Vagina (tissue), 2 donors: ENCODE measurements at places on chromosomes 16 and 17.
A peak's percentile ranks its signal among the peaks of the same experiment; 100 is the strongest.

GRCh38 chr16:86498671-86499439, 11.5 kb upstream of the FOXF1 start:
- DNase-seq: no peak

DNA sequence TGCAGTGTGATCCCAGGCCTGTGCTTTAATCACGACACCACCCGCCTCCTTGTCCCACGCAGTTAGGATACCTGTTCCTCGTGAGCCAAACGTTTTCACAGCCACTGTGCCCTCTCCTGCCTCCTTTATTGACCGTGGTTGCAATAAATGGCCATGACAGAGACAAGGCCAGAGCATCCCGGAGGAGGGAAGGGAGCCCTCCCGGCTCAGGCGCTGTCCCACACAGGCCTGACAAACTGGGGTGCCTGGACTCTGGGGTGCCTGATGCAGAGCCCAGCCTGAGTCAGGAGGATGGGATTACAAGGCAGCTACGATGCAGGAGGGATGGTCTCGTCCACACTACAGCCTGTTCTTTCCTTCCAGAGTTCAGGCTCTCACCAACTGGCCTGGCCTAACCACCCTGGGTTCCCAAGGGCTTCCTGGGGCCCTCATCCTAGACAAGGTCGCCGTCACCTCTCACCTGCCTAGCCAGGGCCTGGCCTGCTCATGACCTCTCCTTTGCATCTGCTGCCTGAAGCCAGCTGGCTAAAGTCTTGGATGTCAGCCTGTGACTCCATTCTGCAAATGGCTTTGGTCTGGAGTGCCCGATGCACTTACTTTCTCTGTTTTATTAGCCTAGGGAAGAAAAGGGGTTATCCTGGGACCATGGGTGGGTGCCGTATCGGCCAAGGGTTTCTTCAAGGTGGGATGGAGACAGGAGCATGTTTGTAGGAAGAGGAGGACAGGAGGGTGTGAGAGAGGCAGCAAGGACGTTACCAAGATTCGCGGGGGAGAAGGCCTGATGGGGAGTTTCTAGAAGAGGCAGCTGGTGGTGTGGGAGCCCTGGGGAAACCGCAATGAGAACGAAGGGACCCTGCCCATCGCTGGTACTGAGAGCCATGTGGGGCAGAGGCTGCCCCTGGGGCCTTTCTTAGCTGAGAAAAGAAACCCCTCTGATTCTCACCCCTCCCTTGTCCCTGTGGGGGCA, 234.3 kb upstream of the TNRC6C start:
- peak; percentile 82 for DNase-seq

- DNase-seq: no peak
Measured at GRCh38 chr16:82609140-82609539, 17.6 kb upstream of the CDH13 start.

DNA sequence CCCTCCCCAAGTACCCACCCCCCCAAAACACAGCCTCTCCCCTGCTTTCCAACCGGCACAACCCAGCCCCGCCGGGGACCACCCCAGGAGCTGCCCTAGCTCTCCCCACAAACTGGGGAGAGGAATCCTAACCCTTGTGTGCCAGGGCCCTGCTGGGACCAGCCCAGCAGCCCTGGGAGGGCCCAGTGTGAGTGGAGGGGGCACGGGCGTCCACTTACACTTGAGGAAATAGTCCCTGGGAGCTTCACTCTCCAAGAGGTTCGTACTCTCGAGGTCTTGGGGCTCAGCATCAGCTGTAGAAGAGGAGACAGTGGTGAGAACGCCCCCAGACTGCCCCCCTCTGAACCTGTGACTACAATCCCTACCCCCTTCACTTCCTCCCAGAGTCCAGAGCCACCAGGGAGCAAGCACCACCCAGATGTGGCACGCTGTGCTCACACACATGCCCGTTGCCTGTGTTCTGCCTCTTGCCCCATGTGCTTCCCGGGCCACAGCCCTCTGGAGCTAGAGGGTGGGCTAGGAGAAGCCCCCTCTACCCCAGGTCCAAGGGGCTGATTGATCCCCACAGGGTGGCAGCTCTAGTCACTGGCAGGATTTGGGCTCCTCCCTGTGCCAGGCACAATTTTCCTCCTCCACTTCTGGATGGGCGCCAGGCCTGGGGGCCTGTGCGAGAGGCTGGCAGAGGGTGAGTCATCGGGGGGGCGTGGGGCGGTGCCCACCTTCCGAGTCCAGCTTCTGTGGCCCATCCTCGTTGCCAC, 3.0 kb downstream of the TRIM47 start:
- no peak for DNase-seq

DNA sequence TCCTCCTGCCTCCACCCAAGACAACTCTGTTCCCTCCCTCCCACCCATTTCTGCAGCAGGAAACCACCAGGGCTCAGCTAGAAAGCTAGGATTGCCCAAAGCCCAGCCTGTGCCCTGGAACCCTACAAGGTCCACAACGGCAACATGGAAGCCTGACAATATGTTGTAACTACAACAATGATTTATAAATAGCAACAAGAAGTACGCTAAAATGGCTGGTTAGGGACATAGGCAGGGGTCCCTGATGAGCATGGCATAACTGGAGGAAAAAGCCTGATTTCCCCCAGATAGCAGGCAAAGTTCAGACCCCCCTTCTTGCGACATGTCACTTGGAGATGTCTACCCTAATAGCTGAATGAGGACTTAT, 6.6 kb downstream of the ST3GAL2 start:
- no peak for DNase-seq

DNA sequence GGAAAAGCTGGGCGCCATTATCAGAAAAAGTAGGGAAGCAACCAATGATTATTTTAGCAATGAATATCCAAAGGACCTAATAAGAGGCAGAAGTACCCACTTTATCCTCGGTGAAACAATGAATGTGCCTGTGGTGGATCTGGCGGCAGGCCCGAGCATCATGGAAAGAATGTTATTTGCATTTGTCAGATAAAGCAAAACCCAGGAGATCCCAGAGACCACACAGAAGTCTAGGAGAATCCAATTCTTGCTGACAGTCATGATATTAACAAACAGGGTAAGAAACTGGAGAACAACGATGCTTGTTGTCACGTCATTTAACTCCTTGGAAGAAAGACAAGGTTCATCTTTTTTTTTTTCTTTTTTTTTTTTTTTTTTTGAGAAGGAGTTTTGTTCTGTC, 12.0 kb upstream of the TNRC6A start:
- DNase-seq: no peak

- no peak for DNase-seq
Measured at GRCh38 chr17:80856863-80857755, 134.5 kb upstream of the CHMP6 start.

DNA sequence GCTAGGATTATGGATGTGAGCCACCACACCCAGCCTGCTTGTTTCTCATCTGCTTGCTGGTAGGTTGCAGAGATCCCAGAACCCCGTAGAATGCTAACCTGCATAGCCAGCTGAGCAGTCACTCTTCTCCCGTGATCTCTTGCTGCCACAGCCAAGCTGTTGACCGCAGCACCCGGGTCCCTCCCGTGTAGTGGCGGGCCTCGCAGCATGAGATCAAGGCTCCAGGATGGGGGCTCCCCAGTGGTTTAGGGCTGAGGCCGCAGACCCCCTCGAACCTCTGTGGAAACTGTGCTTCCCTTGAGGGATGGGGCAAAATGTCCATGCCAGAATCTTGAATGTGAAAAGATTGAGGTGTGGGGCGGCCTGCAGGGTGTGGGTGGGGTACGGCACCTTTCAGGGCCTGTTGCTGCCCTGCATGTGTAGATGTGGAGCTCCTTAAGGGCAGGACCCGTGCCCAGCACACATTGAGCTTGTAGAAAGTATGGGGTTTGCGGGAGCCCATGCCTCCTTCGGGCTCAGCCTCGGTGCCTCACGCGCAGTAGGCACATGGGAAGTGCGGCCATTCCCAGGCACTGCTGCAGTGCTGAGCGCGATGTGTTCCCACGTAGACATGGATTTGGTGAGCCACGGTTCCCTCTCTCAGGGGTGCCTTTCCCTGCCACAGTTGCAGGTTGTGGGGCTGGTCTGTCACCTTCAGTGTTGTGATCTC, 99.9 kb downstream of the BANP start:
- no peak for DNase-seq

- no peak for DNase-seq
Measured at GRCh38 chr17:59845595-59846393, 46.9 kb downstream of the TUBD1 start.

- no peak for DNase-seq
Measured at GRCh38 chr17:40588552-40588951, 23.3 kb upstream of the CCR7 start.
